CD4-positive, alpha-beta memory T cell (primary cell): ENCODE measurements at places on chromosomes 11 and 22.

DNA sequence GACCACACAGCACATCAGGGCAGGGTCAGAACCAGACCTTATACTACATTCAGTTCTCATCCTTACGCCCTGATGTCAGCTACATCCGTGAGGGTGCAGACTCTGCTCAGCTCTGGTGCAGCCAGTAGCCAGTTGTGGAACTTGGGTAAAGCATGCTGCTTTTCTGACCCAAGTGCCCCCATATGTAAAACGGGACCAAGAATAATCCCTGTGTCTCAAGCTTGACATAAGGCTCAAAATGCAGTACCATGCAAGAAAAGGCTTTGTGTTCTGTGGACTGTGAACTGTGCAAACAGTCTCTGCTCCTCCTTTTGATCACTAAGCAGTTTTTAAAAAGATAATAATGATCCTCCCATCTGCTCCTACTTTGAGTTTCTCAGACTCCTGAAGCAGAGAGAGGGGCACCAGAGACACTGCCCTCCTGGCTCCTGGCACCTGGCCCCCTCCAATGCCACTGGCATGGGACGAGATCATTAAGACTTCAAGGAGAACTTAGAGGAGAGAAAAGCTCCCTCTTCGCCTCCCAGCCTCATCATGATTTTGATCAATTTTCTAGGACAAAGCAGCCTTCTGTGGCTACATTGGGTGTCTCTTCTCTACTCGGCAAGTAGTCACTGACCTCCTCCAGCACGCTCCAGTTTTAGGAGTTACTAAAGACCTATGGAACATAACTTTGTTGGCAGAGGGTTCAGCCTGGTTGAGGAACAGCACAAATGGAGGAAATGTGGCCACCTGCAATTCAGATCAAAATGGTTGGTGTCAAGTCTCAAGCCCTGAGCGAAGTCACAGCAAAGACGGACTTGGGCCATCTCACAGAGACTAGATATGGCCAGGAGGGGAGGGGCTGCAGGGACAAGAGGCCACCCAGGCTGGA lies 23.9 kb downstream of the IL10RA start:
- DNase-seq, result no peak

DNA sequence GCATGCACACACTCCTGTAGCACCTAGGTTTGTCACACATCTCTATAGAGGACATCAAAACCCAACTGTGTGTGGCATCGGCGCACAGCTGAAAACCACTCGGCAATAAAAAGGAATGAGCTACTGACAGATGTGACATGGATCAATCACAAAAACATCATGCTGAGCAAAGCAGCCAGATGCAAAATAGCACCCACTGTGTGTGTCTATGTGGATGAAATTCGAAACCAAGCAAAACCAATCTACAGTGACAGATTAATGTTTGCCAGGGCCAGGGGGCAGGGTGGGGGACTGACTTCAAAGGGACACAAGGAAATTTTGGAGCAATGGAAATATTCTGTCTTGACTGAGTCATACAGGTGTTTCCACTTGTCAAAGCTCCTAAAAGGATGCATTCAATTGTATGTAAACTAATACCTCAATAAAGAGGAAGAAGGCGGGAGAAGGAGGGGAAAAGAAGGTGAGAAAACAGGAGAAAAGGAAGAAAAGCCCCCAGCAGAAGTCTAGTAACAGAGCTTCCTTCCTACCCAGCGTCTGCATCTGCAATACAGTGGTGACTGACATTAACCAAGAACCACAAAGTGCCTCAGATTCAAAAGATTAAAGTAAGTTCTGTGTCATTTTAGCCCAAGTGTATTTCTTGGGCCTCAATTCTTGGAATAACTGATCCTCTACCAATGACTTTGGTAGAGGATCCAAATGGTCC lies 49.8 kb downstream of the PACSIN2 start:
- no peak for DNase-seq

GRCh38 chr11:130031945-130032344 lies 29.3 kb upstream of the PRDM10 start:
- no peak for DNase-seq

- no peak for DNase-seq
Measured at GRCh38 chr22:37880668-37881440, 25.2 kb upstream of the MICALL1 start.

DNA sequence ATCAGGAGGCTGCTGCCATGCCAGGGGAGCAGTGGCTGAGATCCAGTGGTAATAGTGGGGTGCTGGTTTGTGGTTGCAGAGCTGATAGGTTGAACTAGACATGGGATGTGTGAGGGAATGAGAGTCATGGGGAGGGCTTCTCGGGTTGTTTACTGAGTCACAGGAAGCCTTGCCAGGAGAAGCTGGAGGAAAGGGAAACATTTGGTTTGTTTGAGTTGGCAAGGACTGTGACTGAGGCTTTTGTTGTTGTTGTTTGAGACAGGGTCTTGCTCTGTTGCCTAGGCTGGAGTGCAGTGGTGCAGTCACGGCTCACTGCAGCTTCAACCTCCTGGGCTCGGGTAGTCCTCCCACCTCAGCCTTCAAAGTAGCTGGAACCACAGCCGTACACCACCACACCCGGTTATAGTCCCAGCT lies 49.3 kb downstream of the CABIN1 start:
- no peak for DNase-seq
